ENCODE measurements at places on chromosomes 3 and 15.

DNA sequence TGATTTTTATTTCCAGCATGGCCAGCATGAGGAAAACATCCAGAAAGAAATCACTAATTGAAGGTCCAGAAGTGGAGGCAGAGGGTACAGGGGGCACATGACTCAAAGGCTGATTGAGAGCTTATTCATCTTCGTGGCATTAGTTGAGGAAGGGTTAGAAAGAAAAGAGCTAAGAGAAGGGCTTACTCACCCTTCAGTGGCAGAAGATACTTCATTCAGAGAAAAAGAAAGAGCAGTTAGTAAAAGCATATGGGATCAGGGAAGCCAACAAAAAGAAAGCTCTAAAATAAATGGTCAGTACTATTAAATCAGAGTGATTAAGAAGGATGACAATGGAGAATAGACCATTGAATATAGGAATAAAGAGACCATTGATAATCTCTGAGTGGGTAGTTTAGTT is 25.2 kb downstream of the GAP43 start:
- DNase-seq: no peak

- DNase-seq: no peak
Observed at GRCh38 chr3:100107221-100107814, 7.0 kb downstream of the FILIP1L start.

DNA sequence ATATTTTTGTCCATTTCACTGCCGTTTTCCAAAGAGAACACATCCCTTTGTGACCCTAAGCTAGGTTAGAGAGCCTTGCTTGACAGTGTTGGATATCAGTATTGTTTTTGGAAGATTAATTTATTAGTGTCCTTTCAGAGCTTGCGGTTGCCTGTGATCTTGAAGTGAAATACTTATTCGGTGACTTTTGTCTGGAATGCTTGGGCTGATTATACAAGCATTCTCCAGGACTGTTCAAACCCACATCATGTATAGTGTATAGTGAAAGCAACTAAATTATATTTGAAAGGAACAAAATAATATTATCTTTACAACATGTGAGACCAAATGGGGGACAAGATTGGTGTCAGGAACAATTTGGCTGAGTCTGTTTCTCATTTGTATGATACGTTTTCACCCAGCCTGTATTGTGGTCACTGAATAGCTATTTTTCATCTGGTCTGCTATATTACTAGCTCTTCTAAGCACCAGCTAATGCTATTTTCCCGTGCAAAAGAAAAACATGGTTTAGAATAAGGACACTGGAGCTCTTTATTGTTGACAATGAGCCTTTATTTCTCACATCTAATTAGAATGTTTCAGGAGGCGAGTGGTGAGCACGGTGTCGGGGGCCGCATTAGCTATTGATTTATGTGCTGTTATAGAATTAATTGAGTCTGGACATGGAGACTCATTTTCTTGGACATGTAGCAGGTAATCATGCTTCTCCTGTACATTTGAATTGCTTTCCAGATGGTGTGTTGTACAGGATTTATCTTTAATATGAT is 158.1 kb downstream of the APBA2 start:
- no peak for DNase-seq

DNA sequence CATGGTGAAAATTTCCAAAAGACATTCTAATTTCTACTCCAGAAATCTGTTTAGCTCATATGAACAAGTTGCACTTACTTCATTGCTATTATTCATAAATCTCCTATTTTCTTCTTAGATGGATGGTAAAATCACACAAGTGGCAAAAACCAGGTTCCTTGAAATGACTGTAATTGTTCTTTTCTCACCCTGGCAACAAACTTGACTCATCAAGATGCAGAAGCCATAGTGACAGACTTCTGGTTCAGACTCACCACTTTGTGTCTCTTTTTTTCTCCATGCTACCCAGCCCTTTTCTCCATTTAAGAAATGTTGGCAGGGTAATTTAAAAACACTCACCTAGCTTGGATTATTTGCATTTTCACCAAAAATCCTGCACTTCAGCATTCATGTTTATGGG is 82.1 kb downstream of the LRRC28 start:
- no peak for DNase-seq

- DNase-seq: no peak
Observed at GRCh38 chr15:90367576-90367975, 15.5 kb downstream of the ZNF774 start.

GRCh38 chr3:136105044-136105443 is 91.1 kb downstream of the MSL2 start:
- no peak for DNase-seq

DNA sequence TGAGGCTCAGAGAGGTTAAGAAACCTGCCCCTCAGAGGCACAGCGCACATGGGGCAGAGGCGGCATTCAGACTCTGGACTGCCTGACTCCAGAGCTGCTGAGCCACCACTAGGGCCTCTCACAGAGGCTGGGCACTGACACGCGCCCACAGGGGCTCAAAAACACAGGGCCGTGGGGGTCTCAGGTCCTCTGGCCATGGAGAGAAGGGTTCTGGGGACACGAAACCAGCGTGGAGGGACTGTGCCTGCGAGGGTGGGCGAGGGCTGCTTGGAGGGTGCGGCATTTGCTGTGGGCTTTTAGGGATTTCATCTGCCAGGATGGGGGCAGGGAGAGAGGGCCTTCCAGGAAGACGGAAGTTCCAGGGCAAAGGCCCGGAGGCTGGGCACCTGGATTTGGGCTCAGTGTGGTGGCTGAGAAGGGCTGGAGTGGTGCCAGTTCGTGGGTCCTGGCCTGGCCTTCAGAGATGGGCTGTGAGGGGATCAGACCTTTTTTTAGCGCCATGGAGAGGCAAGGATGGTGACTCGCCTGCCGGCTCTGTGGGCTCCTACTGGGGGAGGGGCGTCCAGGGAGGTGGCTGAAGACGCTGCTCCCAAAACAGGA is 69.6 kb downstream of the EFCAB12 start:
- no peak for DNase-seq

DNA sequence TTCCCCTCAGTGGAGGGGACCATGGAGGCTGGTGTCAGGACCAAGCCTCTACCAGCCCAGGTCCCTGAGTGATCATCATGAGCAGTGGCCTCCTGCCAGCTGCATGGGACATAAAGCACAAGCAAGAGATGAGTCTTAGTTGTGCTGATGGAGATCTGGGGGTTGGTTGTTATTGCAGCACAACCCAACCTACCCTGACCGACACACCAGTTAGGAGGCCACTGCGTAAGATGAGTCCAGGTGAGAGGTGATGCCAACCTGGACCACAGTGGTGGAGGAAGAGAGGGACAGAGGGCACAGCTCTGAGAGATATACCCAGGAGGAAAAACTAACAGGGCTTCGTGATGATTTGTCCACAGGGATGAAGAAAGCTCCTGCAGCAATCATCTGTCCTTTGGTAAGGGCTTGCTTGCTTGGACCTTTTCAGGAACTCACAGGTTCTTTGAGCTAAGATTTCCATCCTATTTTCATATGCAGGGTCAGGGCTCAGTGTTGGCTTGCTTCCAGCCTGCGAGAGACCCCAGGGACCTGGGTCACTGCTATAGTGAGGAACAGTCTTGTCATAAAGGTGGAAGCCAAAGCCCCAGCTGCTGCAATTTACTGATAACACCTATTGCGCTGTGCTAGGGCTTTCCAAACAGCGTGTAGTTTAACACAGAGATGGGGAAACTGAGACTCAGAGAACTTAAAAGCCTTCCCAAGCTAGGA is 8.1 kb downstream of the RASGRF1 start:
- no peak for DNase-seq

GRCh38 chr15:79930516-79930915 is 33.7 kb upstream of the MTHFS start:
- no peak for DNase-seq
